ENCODE measurements at places on chromosomes 2 and 18.

- no peak for DNase-seq
These were observed 16.9 kb upstream of the SULT1C2 start for GRCh38 chr2:108271691-108272253.

DNA sequence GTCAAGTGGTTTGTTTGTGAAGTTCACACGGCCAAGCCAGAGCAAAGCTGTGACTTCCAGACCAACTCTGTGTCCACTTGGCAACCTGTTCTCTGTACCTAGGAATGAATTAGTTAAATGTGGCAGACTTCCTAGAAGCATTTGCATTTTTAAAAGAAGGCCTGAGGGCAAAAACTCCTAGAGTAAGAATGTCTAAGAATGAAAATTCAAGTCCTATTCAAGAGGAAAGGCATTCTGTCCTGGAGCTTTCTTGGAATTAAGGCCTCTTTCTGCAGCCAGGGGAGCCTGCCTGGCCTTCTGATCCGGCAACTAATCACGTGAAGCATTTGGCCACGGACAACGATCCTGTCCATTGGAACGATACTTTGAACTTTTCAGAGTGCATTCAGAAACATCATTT, 155.0 kb downstream of the SETBP1 start:
- peak; percentile 46 for DNase-seq

DNA sequence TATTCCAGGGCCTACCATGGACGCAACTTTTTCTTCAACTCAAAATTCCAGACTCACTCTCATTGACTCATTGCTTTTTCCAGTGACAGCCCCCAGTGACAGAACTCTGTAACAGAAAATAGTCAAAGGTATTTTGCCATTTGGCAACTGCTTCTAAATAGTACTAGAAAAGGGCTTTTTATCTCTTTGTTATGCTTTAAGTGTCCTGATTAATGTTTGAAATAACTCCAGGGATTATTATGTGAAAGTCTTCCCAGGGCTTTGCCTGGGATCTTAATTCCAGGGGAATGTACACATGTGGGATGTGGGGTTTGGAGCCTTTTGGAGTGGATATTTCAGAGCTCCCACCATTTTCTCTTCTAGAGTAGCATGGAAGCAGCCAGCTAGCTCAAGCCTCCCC, 198.8 kb downstream of the KCNS3 start:
- no peak for DNase-seq

DNA sequence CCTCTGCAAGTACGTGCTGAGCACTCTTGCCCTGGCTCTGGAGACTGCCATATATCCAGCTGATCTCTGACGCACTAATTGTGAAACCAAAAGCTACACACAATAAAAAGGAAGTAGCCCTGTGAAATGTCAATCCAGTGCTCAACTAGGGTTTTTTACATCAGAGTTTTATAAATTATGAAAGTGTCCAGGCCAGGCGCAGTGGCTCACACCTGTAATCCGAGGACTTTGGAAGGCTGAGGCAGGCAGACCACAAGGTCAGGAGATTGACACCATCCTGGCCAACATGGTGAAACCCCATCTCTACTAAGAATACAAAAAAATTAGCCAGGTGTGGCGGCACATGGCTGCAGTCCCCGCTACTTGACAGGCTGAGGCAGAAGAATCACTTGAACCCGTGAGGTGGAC, 24.5 kb upstream of the PEX13 start:
- DNase-seq: peak; percentile 67

- peak; percentile 32 for DNase-seq
These were observed 662.2 kb downstream of the XIRP2 start for GRCh38 chr2:167550448-167550847.

DNA sequence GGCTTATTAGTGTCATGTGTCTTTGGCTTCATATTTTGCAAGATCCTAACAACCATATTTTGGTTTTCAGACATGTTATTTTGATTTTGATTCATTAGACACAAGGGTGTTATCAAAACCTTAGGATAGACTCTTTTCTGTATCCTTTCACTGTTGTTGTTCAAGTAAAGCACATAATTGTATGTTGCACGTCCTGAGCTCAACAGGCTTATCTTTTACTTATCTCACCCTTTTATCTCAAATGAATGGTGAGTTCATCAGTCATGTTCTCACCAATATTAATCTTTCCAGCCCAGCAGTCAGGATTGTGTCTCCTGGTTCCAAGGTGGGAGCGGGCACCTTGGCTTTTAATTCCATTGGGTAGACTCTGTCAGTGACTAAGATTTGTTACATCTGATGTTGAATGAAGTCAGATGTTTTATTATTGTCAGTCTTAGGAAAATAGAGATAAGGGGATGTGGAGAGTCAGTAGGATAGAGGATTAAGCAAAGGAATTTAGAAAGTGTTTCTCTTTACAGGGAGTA, 11.9 kb downstream of the GPN1 start:
- DNase-seq: no peak

DNA sequence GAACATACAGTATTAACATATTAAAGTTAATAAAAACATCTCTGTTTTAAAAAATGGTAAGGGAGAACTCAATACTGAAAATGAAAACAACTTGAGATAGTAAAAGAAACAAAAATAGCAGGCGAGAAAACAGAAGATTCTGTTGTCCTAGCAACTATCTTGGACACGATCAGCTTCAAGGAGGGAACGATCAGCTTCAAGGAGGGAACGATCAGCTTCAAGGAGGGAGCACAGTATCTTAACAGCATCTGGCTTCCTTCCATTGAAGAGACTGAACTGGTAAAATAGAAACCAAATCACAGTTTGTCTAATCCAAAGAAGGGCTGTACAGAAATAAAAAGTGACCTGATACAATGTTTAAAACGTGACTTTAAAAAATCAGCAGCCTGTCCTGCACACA, 51.8 kb downstream of the NDUFA10 start:
- DNase-seq: no peak

DNA sequence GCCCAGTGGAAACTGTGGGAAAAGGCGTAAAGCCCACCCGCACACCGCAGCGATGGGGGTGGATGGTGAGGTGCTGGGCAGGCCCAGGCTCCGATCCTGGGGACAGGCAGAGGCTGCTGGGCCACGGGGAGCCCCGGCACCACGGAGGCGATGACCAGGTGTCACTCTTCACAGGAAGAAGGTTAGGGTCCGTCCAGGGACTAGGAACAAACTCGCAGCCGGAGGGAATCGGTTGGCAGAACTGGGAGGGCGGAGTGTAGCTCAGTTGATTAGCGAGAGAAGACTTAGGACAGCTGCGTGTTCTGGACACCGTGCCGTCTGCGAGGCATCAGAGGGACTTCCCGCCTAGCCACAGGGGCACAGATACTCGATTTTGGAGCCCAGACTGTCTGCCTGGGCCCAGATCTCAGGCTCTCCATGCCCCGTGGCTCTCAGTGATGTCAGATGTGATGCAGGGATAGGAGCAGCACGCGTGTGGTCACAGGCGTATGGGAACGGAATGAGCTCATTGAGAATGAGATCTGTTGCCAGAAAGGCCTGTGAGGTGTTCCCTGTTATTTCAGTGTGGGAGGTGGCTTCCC, 16.1 kb upstream of the ALLC start:
- DNase-seq: no peak

GRCh38 chr2:141455211-141455826, 675.5 kb downstream of the LRP1B start:
- DNase-seq: no peak

- peak; percentile 86 for DNase-seq
These were observed 12.5 kb upstream of the POLR1B start for GRCh38 chr2:112529757-112530156.

DNA sequence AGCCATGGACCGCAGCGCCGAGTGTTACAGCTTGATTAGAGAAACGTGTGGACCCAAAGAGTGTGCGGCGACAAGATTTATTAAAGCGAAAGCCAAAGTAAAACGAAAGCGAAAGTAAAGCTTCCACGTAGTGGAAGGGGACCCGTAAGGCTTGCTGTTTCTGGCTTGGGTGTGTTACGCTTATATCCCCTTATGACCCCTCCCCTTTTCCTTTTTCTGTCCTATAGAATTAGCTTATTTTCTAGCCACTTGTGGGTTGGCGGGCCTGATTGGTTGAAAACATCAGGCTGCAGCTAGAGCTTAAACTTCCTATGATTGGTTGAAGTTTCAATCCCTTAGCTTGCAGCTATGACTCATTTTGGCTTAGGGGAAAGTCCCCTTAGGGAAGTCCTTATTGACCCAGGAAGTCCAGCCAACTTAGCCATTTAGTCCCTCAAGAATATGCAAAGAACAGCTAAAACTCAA, 969.7 kb downstream of the DCDC2C start:
- DNase-seq: no peak

GRCh38 chr18:3234457-3234856, 13.1 kb upstream of the MYL12A start:
- DNase-seq: no peak

DNA sequence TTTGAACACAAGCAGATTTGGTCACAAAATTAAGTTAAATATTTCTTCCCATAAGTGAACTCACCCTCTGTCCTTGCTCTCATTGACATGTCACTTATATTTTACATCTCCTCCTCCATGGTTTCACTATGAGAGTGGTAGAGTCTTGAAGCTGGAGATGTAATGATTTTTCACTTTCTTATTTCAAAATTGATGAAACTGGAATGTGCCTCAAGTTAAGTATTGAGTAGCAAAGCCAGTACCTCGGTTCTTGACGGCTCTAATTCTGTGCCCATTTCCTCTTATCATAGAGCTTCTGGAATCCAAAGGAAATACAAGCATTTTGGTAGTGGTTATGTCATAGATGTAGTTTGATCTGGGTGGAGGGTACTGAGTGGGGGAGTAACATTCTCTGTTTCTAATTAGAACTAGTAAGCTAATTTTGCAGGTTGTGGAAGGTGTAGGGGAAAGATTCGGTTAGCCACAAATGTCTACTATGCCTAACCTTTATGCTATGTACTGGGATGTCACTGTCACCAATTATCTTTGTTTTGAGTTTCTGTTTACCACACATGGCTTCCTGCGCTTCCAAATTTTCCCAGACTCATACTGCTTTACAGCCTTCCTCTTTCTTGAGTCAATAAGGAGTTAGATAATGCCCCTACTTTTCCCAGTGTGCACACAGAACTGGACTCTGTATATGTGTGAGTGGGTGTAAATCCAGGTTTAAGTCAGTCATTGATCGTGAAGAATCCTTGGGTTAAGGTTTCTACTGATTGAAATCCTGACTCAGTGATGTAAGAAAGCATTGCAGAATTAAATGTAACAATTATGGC, 96.8 kb downstream of the DIS3L2 start:
- DNase-seq: no peak

DNA sequence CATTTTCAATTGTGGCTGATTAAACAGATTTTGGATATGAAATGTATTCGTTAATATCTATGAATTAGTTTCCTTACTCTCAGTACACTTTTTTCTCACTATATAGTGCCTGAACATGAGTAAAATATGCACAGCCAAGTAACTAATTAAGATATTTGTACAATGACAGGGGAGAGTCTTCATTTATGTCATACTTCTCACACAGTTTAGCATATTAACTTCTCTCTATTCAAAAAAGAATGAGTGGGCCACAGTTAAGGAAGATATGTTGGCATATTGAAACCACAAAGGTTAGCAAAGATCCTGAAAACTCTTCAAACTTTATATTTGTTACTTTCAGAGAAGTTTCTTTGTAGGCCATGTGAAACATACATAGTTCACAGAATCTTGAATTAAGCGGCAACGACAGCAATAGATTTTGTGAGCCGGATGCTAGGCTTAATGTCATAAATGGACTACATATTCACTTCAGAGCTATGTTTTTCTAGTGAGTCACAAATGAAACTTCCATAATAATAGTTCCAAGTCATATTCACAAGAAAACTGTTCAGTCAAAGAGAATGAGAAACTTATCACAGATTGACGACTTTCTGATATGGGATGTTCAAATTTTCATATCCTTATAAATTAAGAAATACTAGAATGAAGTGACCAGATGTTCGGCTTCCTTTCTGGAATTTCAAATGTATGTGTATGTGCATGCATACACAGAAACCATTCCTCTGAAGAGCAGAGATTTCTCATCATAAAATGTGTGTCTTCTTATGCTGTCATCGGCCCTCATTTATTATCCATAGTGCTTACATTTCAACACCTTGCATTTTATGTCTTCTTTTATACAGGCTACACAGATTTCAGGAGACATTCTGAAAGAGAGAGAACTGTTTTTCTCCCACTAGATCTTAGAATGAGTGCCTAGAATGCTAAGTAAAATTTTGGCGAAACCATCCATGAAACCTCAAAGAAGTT, 584.0 kb downstream of the SATB2 start:
- DNase-seq: no peak

GRCh38 chr2:174762464-174762863, 1.8 kb downstream of the CHRNA1 start:
- DNase-seq: no peak

DNA sequence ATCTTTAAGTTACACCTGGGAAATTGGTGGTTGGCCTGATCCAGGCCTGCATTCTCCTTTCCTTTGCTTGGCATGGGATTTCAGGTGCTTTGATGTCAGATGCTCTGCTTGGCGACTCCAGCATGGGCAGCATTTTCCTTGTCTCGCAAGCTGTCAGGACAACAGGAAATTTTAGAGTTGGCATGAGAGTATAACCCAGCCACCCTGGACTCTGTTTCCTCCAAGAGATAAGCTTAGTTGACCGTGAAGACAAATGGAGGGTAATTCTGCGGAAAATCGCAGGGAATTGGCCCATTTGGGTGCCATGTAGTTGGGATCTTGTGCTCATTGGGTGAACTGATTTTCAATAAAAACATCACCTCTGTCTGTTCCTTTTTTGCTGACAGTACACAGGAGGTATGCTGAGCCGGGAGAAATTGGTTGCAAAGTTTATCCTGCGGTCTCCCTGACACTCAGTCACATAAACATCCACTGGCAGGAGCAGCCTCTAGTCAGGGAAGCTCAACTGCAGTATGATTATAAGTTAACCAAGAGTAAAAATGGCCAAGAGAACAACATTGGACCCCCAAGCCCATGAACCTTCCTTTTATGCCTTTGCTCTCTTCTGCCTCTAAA, 409.9 kb downstream of the SETBP1 start:
- no peak for DNase-seq

- no peak for DNase-seq
These were observed 408.4 kb downstream of the HRH4 start for GRCh38 chr18:24868760-24869237.

All from pons (tissue), 1 donor.